Activated CD8-positive, alpha-beta T cell treated with anti-CD3 and anti-CD28 coated beads, Interleukin-2, amount 10 ng/mL, durations not matched to agents 7 days and 5 days (primary cell): ENCODE measurements at places on chromosomes 1 and 21. TPM values are rescaled to one million over a fixed set of nuclear protein-coding genes. Genes with fewer than 3 reads are reported as not detected.

DNA sequence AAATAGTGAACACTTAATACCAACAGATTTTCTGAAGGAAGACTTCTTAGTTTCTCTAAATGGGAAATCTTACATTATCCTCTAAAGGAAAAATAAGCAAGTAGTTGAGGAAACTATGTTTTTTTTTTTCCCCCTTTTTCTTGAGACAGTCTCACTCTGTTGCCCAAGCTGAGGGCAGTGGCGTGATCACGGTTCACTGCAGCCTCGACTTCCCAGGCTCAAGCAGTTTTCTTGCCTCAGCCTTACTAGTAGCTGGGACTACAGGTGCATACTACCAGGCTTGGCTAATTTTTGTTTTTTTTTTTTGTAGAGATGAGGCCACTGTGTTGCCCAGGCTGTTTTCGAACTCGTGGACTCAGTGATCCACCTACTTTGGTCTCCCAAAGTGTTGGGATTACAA is 3.9 kb downstream of the MTR start:
- DNase-seq = no peak

- no peak for DNase-seq
Measured at GRCh38 chr1:203521074-203521794, 27.3 kb downstream of the OPTC start.

DNA sequence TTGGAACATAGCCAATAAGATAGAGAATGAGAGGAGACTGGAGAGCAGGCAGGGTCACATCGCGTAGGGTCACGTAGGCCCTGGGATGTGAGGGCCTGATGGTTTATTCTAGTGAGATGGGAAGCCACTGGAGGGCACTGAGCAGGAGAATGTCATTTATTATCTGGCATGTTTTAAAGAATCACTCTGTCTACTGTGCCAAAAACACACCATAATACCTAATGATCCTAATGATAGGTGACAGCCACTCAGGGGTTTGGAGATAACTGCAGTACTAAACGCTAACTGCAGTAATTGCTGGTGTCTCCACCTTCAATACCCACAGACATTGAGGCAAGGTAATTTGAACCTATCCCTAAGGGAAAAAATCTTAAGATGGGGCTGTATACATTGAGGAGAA is 185.4 kb downstream of the TTLL7 start:
- DNase-seq = no peak

DNA sequence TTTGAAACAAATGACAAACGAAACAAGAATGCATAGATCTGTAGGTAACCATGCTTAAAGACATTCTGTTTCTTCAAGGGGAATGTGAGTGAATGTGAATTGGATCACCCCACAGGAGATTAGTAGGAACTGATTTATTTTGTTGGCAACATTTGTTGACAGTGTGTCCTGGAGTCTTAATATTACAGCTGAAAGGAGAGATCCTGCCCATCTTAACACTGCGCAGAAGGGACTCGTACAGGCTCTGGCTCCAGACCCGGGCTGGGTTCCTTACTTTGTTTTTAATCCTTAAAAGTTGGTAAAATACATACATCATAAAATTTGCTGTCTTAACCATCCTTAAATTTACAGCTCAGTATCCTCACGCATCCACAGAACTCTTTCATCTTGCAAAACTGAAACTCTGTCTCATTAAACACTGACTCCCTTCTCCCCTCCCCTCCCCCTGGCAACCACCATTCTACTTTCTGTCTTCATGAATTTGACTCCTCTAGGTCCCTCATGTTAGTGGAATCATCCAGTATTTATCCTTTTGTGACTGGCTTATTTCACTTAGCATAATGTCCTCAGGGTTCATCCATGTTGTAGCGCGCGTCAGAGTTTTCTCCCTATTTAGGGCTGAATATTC is 74.1 kb downstream of the GALNT2 start:
- DNase-seq = no peak

- DNase-seq = no peak
Measured at GRCh38 chr1:162902416-162902815, 41.4 kb upstream of the CCDC190 start.

- peak; percentile 68 for DNase-seq
Measured at GRCh38 chr1:248618878-248619277, 16.0 kb downstream of the OR2T11 start.

DNA sequence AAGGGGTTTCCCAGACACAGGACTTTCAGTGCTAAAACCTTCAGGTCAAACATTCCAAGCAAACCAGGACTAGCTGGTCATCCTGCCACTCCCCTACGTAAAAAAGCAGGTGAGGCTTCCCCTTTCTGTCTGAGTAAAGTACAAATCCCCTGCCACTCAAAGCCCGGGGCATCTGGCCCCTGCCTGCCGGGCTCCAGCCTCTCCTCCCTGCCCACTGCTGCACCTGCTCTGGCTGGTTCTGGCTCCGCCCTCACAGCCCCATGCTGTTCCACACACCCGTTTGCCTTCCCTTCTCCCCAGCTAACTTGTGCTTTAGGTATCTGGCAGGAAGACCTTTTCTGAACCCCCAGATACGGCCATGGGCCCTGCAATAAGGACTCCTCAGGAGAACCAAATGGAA is 23.3 kb upstream of the S100A7 start:
- no peak for DNase-seq

GRCh38 chr1:112937070-112937469 is 18.9 kb downstream of the SLC16A1 start:
- DNase-seq = no peak

GRCh38 chr1:185834371-185834905 is 100.2 kb downstream of the HMCN1 start:
- DNase-seq = no peak

DNA sequence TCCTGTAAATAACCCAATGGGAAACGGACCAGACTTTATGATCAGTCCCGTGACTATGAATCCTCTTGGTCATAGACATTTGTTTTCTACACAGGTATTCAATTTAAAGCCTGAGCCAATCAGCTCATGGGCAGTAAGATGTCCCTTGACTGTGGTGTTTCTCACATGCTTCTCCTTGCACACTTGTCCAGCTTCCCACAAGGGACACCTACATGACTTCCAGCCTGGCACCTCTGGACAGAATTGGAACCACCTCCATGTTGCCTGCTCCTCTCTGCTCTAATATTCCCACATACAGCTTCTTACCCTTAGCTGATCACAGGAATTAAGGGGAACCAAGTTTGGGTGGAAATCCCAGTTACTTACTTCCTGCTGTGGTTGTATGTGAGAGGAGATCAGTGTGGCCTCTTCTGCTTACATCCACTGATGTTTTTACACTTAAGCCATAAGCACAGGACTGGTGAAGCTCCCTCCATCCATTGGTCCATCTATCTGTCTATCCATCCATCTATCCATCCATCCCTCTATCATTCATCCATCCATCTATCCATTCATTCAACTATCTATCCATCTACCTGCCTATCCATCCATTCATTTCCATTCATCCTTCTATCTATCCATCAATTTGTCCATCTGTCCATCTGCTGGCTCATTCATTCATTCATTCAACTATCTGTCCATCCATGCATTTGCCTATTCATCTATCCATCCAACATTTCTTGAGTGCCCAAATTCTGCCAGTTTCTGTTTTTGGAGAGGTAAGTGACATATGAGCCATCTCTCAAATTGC is 16.4 kb downstream of the RUNX1 start:
- DNase-seq = no peak

GRCh38 chr1:248627971-248628844 is 6.7 kb downstream of the OR2T11 start:
- DNase-seq = no peak

DNA sequence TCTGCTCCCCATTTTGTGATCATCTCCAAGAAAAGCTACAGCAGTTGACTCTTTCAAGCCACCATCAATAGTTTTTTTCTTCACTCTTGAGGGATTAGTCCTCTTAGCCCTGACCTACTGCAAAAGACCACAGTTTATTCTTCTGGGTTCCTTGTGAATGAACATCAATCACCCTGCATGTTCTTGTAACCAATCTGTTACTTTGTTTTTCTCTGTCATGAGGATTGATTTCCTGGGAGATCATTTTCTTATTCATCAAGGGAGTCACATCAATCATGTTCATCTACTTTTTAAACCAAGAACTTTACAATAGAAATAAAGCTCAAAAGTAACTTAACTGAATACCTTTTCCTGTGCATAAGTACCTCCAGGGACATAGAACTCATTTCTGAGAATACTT is 21.8 kb downstream of the ILDR2 start:
- DNase-seq = no peak

GRCh38 chr1:84749427-84749826 is 59.2 kb upstream of the SSX2IP start:
- no peak for DNase-seq

- no peak for DNase-seq
Measured at GRCh38 chr1:91428182-91428798, 23.7 kb upstream of the HFM1 start.

- DNase-seq = no peak
Measured at GRCh38 chr1:178267646-178268094, 173.8 kb downstream of the RASAL2 start.

- DNase-seq = no peak
Measured at GRCh38 chr1:97337250-97338030, 583.4 kb downstream of the DPYD start.

GRCh38 chr1:920521-920920 is 3.2 kb upstream of the SAMD11 start:
- no peak for DNase-seq

DNA sequence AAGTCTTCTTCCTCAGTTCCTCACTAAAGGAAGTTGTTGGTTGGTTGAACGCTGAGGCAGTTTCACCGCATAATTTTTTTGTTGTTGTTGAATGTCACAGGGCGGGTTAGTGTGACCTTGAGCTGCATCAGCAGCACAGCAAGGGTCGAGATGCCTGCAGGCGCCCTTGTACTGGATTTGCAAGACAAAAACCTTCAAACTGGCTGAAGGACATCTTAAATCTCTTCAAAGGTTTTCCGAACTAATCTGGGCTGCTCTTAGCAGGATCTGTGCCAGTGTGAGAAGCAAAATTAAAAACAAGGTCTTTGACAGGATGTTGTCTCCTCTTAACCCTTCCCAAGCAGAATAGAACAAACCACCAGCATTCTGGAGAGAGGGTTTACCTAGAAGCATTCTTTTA is 59.4 kb downstream of the NRIP1 start:
- peak; percentile 53 for DNase-seq

GRCh38 chr1:207309745-207310273 is 11.7 kb upstream of the CD55 start:
- no peak for DNase-seq

GRCh38 chr1:196205882-196206281 is 402.4 kb downstream of the KCNT2 start:
- DNase-seq = no peak

GRCh38 chr1:170807432-170807831 is 127.9 kb upstream of the MROH9 start:
- DNase-seq = no peak

DNA sequence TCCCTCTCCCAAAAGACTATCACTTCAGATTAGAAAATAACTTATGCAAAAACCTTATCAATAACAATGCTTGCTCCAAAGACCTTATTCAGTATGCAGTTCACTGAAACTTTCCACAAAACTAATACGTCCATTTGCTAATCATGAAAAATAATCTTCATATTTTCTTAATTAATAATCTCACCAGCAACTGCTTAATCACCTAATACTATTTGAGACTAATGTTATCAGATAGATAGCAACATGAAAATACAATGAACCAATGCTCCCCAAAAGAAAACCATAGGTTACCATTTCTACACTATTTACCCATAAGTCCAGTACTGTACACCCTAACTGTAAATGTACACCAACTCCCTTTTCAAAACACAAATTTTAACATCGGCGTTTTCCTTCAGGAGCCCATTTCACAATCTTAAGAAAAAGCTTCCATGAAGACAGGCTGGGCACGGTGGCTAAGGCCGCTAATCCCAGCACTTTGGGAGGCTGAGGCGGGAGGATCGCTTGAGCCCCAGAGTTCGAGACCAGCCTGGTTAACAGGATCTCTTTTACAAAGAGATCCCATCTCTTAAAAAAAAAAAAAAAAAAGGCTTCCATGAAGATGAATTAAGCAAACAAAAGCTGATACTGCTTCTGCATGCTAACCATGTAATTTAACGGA is 1.7 kb downstream of the GNB1 start:
- peak; percentile 19 for DNase-seq

DNA sequence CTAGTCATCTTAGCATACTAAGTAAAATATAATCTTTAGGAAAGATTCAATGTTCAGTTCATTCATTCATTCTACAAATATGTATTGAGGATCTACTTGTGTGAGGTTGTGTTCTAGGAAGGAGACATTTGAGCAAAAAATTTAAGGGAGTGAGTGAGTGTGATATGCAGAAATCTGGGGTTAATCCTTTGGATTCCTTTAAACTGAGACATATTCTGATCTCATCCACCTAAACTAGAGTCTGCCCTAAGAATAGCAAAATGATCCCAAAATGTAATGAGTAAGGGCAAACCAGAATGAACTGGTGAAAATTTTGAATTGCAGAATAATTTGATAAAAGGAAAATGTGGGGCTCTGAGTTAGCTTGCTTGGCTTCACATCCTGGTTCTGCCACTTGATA is 8.6 kb downstream of the UBE2U start:
- DNase-seq = no peak

GRCh38 chr1:15038232-15039016 is 115.1 kb upstream of the TMEM51 start:
- DNase-seq = peak; percentile 51

GRCh38 chr1:72827278-72827677 is 544.9 kb upstream of the NEGR1 start:
- no peak for DNase-seq

DNA sequence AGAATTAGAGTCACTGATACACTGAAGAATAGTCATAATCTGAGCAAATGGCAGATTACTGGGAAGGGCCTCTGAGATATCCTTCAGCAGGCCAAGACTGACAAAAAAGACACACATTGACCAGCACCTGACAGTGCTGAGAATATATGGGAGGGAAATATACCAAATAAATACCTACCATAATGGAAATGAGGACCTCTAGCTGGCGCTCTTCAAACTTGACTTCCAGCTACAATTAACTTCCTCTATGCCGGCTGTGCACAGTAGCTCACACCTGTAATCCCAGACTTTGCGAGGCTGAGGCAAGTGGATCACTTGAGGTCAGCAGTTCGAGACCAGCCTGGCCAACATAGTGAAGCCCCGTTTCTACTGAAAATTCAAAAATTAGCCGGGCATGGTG is 69.5 kb downstream of the NPHS2 start:
- no peak for DNase-seq

The TRIM67 gene
- total RNA-seq = not detected

The RNF207 gene
- 2.0 TPM for total RNA-seq

The PHLDA3 gene
- 18.7 TPM for total RNA-seq

The RNU5D-1 gene
- not detected for total RNA-seq

The KCND3 gene
- total RNA-seq = not detected

The LRRIQ3 gene
- 0.37 TPM for total RNA-seq

The KISS1 gene
- total RNA-seq = not detected

The GALE gene
- 27.6 TPM for total RNA-seq

The KRTAP11-1 gene
- not detected for total RNA-seq

The JAM2 gene
- 0.05 TPM for total RNA-seq

The BRINP3 gene
- not detected for total RNA-seq
